ENCODE measurements at places on chromosomes 2 and 18.

DNA sequence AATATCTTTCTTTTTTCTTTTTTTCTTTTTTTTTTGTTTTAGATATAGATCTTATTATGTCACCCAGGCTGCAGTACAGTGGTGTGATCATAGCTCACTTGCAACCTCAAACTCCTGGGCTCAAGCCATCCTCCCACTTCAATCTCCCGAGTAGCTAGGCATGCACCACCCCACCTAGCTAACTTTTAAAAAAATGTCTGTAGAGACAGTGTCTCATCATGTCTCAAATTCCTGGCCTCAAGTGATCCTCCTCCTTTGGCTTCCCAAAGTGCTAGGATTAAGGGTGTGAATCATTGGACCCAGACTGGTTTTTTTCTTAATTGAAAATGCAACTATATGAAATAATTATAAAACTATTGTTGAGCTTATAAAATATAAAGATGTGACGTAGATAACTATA, 9.8 kb upstream of the ZCCHC2 start:
- no peak for DNase-seq

GRCh38 chr2:9231291-9232165, 24.9 kb downstream of the ASAP2 start:
- no peak for DNase-seq

DNA sequence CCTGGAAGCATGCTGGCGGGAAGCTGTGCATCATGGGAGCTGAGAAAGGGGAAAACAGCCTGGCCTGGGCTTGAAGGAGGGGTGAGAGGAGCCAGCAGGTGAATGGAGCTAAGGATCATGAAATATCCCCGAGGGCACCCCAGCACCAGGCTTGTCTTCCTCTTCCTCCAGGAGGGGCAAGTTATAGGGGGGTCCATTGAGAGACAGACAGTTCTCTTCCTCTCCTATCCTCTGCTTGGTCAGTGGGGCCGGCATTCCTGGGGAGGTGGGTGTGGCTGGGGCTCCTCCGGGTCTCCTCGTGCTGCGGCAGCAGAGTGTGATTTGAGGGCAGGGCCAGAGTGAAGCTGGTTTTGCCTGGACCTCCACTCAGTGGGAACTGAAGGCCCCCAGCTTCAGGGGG, 78.9 kb downstream of the LIPG start:
- no peak for DNase-seq

DNA sequence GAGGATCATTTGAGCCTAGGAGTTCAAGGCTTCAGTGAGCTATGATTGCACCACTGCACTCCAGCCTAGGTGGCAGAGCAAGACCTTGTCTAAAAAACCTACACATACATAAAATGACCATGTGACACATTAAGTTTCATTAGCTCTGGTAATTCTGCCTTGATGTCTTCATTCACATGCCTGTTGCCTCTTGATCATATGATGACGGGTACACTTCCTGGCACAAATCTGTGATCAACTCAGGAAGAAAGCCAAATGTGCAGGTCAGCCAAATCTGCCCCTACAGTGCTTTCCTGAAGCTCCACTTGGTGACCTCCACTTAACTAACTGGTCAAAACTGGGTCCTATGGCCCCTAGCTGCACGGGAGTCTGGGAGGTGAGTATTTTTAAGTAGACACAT, 54.4 kb upstream of the B3GNT7 start:
- no peak for DNase-seq

DNA sequence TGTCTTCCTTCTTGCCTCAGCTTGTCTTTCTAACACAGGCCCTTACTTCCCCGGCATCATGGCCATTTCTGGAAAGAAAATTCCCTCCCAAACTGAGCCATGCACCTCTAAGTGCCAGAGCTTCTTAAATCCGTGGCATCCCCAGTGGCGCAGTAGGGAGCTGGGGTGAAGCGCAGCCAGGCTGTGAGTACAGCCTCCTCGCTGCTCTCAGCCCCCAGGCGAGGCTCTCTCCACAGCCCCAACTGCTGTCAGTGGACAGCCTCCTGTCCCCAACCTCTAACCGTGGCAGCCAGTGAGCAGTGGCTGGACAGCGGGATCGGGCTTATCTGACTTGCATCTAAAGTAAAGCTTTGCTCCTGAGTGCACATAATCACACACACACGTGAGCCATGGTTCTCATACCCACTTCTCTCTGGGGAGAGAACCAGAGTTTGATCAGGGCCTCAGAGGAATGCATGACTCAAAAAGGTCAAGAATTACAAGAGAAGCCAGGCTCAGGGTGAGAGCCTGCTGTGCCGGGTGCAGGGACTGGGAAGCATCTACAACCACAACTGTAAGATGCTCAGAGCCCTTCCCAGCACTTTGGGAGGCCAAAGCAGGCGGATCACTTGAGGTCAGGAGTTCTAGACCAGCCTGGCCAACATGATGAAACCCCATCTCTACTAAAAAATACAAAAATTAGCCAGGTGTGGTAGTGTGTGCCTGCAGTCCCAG, 50.7 kb downstream of the SFXN5 start:
- DNase-seq, result no peak

DNA sequence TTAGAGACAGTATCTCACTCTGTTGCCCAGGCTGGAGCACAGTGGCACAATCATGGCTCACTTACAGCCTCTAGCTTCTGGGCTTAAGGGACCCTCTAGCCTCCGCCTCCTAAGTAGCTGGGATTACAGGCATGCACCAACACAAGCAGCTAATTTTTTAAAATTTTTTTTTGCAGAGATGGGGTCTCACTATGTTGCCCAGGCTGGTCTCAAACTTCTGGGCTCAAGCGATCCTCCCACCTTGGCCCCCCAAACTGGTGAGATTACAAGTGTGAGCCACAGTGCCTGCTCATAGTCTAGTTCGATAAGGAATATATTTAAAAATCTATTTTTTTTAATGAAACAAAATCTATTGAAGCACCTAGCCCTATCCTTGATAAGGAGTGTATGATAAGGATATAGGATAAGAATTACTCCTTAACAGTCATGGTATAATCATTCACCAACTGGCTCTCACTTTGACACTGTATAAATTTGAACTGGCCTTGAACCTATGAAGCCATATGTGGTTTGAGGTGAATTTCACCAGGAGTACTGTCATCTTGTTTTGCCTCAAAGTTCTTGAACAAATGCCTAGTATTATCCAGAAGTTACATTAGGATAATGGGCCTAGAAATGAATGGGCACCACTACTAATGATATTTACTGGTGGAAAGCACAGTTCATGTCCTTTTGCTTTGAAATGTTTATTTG, 71.1 kb downstream of the EXOC6B start:
- no peak for DNase-seq

DNA sequence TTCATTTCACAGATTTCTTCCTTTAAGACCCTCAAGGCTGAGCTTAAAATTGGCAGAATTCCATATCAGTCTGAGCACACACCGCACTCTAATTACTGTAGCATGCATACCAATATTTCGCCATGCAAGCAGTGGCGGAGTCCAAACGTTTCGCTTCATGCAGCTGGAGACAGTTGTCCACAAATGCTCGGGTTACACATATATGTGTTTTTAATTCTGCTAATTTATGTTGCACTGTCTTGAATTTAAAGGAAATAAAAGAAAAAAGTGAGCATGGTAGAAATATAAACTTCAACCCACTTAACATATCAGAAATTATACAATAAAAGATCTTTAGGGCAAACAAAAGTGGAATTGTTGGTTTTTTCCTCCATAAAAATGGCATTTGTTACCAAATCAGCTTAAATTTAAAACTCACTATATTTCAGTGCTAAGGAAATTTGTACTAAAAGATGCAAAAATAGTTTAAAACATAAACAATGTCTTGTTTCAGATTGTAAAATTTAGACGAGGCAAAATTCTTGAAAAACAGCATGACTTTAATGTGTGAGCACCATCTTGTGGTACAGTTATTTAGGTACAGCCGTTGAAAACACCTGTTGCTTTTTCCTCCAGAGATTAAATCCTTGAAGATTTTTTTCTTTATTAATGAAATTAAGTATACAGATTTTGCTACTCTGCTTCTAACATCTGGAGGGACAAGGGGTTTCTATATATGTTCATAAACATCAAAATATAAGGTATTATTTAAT, 24.1 kb upstream of the KANSL1L start:
- DNase-seq, result no peak

DNA sequence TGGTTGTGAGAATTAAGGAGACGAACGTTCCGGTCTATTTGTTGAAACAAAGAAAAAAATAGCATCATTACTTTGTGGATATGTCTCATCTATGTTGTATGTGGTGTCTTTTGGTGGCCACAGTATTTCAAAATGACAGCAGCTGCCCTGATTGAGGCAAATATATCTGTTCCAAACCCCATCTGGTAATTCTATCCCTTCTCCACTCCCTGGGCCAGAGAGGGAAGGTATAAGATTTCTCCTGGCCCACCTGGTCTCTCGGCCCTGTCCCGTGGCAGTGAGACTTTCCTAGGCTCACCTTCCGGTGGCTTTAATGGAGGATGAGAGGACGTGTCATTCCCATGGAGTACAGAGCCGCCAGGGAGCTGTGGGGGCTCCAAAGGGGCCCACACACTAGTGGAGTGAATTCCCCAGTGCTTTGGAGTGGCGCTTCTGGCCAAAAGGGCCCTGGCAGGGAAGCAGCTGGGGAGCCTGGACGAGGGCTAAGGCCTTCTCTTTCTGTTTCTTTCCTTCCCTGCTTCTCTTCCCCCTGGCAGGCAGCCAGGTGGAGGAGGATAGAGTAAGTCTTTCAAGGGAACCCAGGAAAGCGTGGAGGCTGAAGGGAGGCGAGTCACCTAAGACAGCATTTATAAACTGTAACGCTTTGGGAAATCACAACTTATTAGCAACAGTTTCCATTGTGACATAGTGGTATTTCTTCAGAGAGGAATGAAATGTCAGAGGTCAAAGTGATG, 5.6 kb downstream of the FOSL2 start:
- DNase-seq, result no peak

GRCh38 chr2:46256563-46257142, 40.6 kb upstream of the EPAS1 start:
- no peak for DNase-seq

GRCh38 chr2:65275141-65275915, 47.7 kb downstream of the ACTR2 start:
- DNase-seq, result no peak

DNA sequence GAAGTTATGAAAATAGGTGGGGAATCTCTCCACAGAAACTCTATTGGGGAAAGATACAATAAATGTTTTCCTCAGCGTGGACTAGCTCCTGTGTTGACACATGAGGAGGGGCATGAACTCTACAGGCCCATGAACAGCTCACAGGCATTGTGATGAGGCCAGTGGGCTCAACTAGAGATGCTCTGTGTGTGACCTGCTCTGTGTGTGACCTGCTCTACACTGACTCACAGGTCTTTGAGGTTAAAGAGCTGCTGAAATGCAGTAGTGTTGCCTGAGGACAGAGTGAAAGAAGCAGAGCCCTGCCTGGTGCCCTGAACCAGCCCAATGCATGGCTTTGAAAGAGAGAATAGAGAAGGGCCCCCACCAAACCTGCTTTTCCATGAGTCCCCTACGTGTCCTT, 117.6 kb downstream of the MCFD2 start:
- no peak for DNase-seq

DNA sequence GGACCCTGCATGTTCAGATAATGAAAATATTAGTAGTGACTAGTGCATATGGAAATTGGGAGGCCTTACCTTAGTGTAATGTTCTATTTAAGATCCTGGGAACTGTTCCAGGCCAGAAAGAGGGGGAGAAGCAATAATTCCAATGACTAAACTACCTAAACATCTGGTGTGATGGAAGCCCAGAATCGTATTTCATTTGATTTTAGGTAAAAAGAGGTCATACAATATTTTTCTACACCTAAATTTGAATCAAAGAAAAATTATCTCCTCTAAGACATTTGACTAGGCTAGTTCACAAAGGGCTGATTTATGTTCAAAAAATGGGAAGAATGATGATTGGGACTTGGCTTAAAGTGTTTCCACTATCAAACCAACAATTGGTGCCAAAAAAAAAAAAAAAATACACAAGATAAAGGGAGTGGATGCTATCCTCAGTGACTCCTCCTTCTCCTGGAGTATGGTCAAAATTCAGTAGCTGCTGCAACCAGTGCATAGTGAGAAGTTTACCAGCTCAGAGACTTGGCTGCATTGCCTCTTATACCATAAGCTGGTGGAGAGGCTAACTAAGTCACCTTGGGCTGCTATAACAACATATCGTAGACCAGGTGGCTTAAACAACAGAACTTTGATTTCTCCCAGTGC, 1038.3 kb upstream of the ACVR2A start:
- no peak for DNase-seq

- no peak for DNase-seq
Observed at GRCh38 chr18:78960709-78961108, 18.9 kb upstream of the SALL3 start.

GRCh38 chr2:18966131-18966530, 376.8 kb upstream of the NT5C1B start:
- no peak for DNase-seq

DNA sequence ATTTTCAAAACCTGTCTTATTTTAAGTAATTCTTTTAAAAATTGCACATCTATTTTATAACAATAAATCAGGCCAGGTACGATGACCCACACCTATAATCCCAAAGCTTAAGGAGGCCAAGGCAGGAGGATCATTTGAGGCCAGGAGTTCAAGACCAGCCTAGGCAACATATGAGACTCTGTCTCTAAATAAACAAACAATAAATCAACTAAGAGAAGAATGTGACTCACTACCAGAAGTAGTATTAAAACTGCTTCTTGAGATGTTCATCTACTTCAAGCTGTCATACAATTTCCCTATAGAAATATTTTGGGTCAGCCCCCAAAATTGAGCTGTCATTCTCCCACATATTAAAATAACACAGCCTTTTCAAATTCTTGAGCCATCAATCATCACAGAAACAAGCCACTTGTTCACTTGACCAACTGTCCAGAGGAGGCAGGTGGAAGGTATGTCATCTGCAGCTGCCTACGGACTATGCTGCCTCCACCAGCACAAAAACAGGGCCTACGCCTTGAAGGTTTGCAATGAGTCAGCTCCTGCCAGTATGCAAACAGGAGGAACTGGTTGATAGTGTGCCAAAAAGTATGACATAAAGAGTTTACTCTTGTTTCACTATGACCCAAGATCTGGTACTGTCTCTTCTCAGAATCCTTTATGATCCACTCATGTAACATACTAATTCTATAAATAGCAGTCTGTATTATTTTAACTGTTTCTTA, 33.6 kb downstream of the KIDINS220 start:
- peak; percentile 25 for DNase-seq

GRCh38 chr18:70450426-70451253, 161.8 kb downstream of the SOCS6 start:
- no peak for DNase-seq

GRCh38 chr2:186429104-186429503, 57.0 kb upstream of the ZC3H15 start:
- DNase-seq, result no peak

DNA sequence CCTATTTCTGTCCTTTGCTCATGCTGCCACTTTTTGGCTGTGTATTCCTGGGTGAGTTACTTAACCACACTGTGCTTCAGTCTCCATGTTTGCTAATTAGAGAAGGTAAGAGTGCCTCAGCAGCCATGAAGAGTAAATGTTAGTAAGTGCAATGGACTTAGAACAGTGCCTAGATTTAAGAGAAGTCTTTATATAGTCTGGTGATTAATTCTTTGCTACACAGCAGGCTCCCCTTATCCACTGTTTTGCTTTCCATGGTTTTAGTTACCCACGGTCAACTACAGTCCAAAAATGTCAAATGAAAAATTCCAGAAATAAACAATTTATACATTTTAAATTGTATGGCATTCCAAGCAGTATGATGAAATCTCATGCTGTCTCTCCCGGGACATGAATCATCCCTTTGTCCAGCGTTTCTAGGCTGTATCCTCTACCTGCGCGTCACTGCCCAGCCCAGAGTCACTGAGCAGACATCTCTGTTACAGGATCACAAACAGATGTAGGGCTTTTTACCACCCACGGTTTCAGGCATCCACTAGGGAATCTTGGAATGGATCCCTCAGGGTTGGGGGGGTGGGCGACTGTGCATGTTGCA, 91.0 kb downstream of the CTIF start:
- no peak for DNase-seq
